Stimulated activated CD4-positive, alpha-beta T cell treated with anti-CD3 and anti-CD28 coated beads, Interleukin-15, amount 100 ng/mL, for 24 hours (primary cell): ENCODE measurements at places on chromosomes 2 and 18.
A peak's percentile ranks its signal among the peaks of the same experiment; 100 is the strongest.

GRCh38 chr18:74635224-74635975 is 37.7 kb downstream of the ZNF407 start:
- no peak for DNase-seq

- no peak for DNase-seq
These were observed 151.0 kb downstream of the ACOXL start for GRCh38 chr2:110883406-110883805.

GRCh38 chr2:189726271-189726670 is 36.3 kb downstream of the OSGEPL1 start:
- DNase-seq, result no peak

DNA sequence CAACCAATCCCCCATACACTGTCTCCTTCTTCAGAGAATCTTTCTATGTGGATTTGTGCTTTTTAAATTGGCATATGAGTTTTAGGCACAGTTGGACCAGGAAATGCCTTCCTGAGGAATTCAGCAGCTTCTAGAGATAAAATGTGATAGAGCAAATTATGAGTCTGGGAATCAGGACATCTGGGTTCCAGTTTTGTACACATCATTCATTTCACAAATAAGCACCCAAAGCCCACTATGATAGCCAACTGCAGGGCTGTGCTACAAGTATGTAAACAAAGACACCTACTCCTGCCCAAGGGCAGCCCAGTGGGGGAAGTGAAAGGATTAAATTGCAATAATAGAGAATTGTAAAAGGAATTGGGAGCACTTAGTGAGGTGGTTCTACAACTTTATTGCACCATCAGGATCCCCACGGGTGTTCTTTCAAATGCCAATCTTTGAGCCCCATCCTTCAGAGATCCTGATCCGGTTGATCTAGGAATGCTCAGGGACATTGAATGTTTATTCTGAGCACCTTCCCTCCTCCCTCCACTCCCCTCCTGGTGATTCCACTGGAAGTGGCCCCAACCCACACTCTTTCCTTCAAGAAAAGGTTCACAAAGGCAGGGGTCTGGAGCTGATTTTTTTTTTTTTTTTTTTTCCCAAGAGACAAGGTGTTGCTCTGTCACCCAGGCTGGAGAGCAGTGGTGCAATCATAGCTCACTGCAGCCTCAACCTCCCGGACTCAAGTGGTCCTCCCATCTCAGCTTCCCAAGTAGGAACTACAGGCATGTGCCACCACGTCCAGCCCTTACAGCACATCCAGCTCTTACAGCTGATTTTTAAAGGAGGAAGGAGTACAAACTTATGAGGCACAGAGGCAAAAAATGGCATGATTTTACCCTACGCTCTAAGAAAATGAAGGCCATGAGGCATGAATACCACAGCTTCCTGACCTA is 11.1 kb upstream of the KCMF1 start:
- no peak for DNase-seq

- DNase-seq, result no peak
These were observed 161.1 kb downstream of the EN1 start for GRCh38 chr2:118686346-118686745.

DNA sequence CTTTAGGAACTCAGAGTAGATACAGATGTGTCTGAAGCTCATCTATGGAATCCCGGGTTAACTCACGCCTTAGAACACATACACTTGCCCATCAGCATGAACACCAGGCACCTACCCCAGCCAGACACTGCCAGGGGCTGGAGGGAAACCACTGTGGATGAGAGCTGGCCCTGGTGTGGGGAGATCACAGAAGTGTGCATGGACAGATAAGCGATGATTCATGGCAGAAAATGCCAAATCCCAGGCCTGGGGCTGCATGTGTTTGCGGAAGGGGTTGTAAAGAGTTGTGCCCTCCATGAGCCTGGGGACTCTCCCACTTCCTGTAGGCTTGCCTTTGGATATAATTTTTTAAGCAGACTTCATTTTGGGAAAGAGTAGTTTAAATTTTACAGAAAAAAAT is 193.4 kb downstream of the FHOD3 start:
- DNase-seq, result no peak

DNA sequence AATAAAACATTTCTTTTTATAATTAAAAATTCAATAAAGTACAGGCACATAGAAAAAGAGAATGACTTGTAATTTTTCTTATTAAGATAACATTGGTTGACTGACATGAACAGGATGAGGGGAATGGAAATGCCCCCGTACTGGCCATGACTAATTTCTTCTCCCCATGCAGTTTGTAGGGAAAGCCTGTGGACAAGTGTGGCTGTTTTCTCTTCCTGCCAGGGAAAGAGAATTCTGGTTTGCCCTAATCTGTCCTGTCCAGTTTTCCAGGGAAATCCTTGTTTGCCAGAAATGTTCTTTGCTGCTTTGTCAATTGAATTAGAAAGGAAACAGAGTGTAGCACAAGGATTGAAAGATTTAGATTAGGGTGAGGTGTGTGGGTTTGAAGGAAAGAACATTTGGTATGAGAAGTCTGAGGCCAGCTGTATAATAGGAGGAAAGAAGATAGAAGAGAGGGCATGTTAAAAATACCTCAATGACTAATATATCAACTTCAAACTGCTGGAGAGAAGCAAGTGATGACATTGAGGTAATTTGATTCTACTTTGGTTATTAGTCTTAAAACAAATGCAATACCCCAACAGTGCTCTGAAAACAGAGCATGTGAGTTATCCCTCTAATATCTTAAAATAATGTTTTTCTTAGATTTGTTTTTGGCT is 593.9 kb upstream of the ZNF804A start:
- DNase-seq, result no peak

GRCh38 chr18:75247611-75248421 is 37.2 kb downstream of the TSHZ1 start:
- DNase-seq, result no peak

GRCh38 chr2:136305517-136306192 is 187.7 kb upstream of the CXCR4 start:
- DNase-seq, result peak; percentile 81

GRCh38 chr18:41343808-41344207 is 611.2 kb upstream of the PIK3C3 start:
- no peak for DNase-seq

DNA sequence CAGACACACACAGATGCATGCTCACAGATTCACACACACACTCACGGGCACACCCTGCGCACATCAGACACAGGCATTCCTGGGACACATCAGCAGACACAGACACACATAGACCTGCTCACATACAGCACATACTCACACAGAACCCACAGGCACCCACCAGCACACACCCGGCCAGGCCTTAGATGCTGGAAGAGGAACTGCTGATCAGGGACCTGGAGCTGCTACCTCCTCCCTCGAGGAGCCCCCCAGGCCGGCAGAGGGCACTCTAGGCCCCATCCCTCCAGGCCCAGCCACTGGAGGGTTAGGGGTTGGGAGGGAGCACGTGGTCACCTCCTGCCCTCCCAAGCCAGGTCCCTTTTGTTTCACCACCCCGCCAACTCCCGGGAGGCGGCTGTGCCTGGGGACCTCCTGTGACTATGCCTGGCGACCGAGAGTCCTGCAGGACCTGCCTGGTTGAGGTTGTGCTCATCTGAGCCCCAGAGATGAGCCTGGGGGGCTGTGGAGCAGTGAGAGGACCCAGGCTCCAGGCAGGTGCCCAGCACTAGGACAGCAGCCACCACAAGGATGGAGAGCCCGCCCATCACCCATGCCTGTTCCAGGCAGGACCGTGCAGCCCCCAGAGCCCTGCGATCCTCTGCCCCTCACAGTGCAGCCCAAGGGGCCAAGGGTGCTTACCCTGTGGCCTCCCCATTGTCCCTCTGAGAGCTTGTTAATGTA is 21.0 kb upstream of the PTMA start:
- peak; percentile 79 for DNase-seq

- DNase-seq, result no peak
These were observed 13.7 kb upstream of the TRAF3IP1 start for GRCh38 chr2:238306672-238306998.

- no peak for DNase-seq
These were observed 61.3 kb downstream of the DDX18 start for GRCh38 chr2:117875786-117876185.

DNA sequence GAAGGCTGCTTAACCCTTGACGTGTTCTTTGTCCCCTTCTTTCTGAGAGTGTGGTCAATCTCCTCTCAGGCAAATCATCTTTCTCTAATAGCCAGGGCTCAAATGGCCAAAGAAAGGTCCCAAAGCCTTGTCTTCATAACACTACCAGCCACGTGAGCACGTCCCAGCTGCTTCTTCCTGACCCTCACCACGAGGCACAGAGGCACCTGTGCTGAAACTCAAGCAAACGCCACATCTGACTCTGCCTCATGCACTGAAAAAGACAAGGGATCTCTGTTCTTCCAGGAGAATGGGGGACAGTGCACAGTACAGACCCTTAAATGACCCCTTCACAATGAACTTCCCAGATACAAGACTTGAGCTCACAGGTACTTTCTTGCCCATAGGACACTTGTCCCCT is 31.8 kb downstream of the BCL11A start:
- no peak for DNase-seq

DNA sequence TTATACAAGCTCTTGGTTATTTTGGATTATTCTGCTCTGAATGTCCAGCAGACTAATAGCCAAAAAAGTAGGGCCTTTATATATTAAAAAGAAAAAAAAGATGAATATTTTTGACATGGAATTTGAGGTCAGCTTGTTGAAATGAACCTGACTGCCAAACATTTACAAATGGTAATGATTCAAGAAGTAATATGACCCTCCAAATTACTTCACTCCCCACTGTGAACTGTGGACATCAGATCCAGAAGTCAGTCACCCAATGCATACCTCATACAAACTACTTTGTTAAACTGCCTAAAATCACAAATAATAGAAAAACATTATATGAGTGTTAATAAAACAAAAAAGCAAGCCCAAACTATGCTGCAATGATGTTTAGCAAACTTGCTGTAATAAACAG is 10.0 kb downstream of the EPG5 start:
- no peak for DNase-seq

- peak; percentile 87 for DNase-seq
These were observed 62.1 kb upstream of the MAPRE2 start for GRCh38 chr18:34978953-34979608.

DNA sequence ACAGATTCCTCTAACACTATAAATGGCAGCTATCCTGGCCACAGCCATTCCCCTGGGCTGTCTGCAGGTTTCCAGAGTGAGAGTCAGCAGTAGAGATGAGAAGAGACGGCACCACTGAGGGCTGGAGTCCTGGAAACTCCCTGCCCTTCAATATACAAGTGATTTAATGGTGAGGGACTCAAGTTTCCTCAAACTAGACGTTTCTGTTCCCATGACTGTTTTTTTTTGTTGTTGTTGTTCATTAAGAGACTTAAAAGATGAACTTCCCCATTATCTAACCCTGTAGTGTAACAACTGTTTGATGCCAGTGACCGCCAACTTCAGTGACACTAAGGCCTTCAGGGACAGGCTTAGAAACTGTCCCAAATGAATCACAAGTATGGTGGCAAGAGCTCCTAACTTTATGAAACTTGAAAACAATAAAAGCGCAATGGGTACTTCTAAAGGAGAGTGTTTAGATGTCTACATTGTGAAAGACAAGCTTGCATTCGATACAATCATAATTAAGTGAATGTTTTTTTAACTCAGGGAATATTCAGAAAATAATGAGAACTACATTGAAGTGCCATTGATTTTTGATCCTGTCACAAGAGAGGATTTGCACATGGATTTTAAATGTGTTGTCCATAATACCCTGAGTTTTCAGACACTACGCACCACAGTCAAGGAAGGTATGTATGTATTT is 34.0 kb downstream of the IL1R2 start:
- no peak for DNase-seq

GRCh38 chr2:56267415-56267788 is 83.6 kb downstream of the CCDC85A start:
- no peak for DNase-seq

- no peak for DNase-seq
These were observed 77.7 kb upstream of the WDR75 start for GRCh38 chr2:189363559-189363958.

- no peak for DNase-seq
These were observed at the start of gene OTOF for GRCh38 chr2:26477911-26478253. TSS of gene OTOF (minus strand) at chr2:26478124.

GRCh38 chr18:42178376-42179080 is 223.5 kb downstream of the PIK3C3 start:
- DNase-seq, result no peak

- no peak for DNase-seq
These were observed 18.9 kb downstream of the KCNG3 start for GRCh38 chr2:42474765-42475454.

- peak; percentile 61 for DNase-seq
These were observed 127.3 kb downstream of the DNER start for GRCh38 chr2:229586746-229587705.

DNA sequence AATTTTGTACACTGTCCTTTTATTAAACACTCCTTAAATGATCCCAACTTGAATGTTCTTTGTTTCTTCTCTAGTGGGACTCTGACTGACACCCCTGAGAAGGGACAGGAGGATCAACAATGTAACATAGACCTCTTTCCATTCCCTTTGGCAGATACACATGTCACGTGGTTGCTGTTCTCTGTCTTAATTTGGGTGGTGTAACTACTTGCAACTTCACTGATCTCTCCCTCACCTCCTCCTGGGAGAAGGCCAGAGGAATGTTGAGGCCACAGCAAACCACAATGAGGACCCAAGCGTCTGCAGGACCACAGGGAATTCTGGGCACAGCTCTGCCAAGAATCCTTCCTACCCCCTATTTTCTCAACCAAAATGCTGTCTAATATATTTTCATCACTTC is 205.6 kb downstream of the RTP5 start:
- no peak for DNase-seq

- no peak for DNase-seq
These were observed 37.0 kb downstream of the LBH start for GRCh38 chr2:30268296-30268871.

- DNase-seq, result no peak
These were observed 34.3 kb upstream of the TANC1 start for GRCh38 chr2:158934170-158934569.

- no peak for DNase-seq
These were observed 4.3 kb downstream of the KDM3A start for GRCh38 chr2:86445436-86445835.

DNA sequence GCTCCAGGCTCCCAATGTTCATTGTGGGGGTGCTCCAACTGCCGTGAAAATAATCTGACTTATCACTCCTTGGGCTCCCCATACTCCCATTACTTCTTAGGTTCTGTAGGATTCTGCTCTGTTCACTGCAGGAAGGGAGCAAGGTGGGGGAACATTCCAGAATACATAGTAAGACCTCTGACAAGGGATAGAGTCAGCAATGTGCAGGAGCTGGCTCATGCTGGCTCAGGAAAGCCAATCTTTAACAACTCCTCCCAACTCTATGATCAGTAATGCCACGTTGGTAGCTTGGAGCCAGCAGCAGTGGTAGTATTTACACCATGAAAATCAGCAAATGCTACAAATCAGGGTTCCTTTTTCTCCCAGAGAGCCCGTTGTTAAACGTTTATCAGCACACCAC is 44.4 kb downstream of the FECH start:
- DNase-seq, result no peak

- DNase-seq, result no peak
These were observed 120.9 kb downstream of the DHRS9 start for GRCh38 chr2:169190197-169190775.

DNA sequence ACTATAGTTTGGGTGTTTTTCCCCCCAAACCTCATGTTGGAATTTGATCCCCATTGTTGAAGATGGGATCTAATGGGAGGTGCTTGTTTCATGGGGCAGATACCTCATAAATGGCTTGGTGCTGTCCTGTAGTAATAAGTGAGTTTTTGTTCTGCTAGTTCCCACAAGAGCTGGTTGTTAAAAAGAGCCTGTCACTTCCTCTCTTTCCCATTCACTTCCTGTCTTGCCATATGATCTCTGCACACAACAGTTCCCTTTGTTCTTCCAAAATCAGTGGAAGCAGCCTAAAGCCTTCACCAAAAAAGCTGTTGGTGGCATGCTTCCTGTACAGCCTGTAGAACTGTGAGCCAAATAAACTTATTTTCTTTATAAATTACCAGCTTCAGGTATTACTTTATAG is 768.2 kb upstream of the VRK2 start:
- no peak for DNase-seq
